ENCODE measurements at places on chromosomes 1 and 21. TPM values are rescaled to one million over a fixed set of nuclear protein-coding genes. Genes with fewer than 3 reads are reported as not detected.

DNA sequence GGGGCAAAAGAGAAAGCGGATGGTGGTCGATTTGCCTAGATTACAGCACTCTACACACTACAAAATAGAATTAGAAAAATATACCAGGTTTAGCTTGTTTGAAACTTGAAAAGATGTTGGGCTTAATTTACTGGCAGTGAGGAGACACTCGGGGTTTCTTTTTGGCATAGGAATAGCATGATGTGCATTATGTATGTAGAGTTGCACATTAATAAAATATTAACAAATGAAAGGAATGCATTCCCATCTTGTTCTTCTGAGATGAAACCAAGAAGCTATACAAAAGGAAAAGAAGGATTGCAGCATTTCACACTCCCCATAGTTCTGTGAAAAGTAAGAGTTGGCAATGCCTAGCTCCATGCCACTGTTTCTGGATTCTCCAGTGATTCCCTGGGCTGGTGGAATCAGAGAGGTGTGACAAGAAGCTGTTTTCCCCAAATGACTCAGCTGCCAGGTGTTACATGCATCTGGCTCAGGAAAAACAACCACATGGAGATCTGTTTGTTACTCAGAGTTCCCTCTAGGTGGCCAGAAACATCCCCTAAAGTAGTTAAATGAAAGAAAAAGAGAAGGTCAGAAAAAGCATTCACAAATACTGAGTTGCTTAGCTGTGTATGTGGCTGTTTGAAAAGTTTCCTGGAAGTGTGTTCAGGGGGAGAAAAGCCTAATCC, 115.6 kb downstream of the UCK2 start:
- no peak for DNase-seq

- no peak for DNase-seq
Measured at GRCh38 chr1:176765608-176766007, 302.6 kb downstream of the PAPPA2 start.

GRCh38 chr1:12007204-12007603, 12.1 kb upstream of the MIIP start:
- no peak for DNase-seq

DNA sequence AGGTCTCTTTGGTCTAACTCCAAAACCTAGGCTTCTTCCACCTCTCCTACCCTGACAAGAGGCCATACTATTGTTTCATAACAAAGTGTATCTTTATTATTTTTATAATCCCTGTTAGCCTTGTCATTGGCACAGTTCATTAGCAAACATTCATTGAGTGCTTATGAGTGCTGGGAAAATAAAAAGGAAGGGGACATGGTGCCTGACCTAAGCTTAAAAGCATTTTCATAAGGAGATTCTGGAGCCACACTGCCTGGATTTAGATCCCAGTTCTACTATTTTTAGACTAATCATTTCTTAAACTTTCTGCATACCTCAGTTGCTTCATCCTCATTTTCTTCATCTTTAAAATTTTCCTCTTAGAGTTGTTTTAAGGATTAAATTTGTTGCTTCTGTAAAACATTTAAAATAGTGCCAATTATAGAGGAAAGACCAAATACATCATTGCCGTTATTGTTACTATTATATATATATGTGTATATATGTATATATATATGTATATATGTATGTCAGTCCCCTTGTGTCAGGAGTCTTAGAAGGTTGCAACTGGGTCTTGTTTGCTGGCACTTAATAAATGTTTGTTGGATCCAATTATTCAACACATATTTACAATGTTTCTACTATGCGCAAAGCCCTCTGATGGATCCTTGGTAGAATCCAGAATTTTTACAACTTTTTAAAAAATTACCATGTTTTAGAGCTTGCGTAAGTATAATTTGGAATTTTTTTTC, 250.9 kb upstream of the SGIP1 start:
- no peak for DNase-seq

DNA sequence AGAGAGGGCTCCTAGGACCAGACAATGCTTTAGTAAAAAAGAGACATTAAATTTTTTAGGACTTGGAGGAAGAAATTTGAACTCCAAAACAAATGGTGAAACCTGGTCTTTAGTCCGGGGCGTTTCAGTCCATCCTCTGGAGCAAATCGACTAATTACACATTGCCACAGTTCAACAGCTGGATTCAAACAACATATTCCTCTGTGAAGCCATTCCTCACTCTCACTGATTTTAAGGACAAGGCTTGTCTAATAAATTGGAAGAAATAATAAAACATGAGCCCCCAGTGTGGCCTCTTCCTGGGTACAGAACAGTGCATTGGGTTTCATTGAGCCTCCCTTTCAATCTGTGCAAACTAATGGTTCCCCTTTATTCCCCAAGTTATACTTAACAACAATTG, 165.1 kb downstream of the UCK2 start:
- DNase-seq = no peak

- no peak for DNase-seq
Measured at GRCh38 chr1:217388522-217389065, 242.3 kb downstream of the GPATCH2 start.

GRCh38 chr1:160069460-160070231, at the start of gene KCNJ10:
Gene KCNJ10, minus strand, starts transcription at chr1:160070160. Its CDS starts 27,628 bp downstream, at chr1:160042532.
- no peak for DNase-seq

DNA sequence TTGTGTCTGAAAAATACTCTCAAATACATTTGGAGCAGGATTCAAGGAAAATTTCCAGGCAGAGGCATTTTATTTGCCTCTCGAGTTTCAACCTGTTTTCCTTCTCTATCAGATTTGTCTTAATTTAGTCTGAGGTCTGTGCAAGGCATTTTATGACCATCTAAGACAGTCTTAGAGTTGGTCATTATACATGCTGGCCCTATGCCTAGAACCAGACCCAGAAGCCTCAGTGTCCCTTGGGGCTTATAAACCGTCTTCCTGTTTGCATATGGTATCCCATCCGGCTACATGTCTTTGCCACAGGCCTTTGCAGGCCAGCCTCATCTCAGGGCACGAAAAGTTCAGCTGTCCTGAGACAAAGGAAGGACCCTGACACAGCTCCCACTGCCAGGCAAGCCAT, 346.1 kb downstream of the SIPA1L2 start:
- no peak for DNase-seq

- DNase-seq = peak; percentile 56
Measured at GRCh38 chr1:239308701-239309333, 77.6 kb upstream of the CHRM3 start.

GRCh38 chr1:39412892-39413291, 78.5 kb upstream of the BMP8A start:
- no peak for DNase-seq

- no peak for DNase-seq
Measured at GRCh38 chr1:24111262-24111995, 506 bp downstream of the MYOM3 start.

DNA sequence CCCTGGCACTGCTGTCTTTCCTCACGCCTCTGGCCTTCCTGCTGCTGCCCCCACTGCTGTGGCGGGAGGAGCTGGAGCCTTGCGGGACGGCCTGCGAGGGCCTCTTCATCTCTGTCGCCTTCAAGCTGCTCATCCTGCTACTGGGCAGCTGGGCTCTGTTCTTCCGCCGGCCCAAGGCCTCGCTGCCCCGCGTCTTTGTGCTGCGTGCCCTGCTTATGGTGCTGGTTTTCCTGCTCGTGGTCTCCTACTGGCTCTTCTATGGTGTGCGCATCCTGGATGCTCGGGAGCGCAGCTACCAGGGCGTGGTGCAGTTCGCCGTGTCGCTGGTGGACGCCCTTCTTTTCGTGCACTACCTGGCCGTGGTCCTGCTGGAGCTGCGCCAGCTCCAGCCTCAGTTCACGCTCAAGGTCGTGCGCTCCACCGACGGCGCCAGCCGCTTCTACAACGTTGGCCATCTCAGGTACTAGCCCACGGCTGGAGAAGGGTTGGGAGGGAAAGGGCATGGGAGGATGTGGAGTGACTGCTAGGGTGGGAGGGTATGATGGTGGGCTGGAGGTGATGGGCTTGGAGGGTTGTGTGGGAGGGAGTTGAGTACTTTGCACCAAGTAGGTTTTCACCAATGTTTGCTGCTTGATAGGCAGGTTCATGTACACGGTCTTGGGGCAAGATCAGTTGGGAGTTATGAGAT, 18.9 kb downstream of the VANGL2 start:
- no peak for DNase-seq

DNA sequence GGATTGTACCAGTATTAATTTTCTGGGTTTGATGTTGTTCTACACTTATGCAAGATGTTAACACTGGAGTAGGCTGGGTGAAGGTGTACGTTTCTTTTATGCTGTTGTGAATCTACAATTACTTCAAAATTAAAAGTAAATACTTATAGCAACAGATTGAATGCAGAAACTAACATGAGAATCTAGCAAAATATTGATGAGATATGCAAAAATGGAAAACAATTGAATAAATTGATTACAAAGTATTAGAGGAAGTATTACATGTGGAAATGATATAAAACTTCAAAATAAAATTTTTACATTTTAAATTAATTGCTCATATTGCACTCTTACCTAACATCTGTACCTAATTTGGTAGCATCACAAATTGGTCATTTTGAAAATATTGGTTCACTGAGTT, 5.7 kb upstream of the SPRR3 start:
- DNase-seq = no peak

GRCh38 chr21:42669041-42669440, 15.6 kb downstream of the PDE9A start:
- DNase-seq = no peak

DNA sequence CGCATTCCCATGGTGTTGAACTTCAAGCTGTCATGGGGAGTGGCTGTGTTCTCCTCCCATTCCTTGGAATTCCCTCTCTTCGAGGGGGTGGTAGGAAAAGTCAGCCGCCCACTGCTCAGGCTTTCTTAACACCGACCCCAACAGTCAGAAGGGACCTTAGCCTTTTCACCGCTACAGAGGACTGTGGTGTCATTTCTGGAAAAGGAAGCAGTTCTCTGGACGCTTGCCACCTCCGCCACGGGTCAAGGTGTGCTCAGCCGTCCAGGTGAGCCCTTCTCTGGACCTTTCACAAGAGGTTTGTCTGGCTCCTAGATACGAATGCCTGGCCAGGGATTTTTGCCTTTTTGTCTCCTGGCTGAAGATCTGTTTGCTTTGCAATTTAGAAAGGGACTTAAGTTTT, 31.8 kb downstream of the CLIC6 start:
- DNase-seq = no peak

DNA sequence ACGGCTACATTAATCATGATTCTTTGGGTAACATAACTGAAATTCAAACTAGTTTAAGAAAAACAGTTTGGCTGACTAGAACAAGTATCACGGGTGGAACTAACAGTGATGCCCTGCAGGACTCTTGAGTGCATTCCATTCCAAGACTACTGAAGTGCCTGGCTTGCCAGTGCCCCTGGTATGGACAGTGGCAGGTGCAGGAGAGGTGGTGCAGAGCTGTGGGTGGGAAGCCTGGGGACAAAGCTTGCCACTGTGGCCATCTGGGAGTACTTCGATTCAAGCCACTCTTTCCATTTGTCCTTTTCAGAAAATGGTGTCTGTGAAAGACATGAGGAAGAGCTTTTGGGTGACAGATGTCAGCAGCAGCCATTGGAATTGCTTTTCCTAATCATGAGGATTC, 166.5 kb downstream of the RRAGC start:
- no peak for DNase-seq

KRTAP20-3 gene
- not detected for total RNA-seq

GPX7 gene
- total RNA-seq = 2.1 TPM

ASAP3 gene
- 16.7 TPM for total RNA-seq

LCE3E gene
- not detected for total RNA-seq

B3GALT2 gene
- 0.13 TPM for total RNA-seq

LCE1D gene
- not detected for total RNA-seq

FOXD3 gene
- total RNA-seq = 0.15 TPM

CFHR4 gene
- 97.9 TPM for total RNA-seq

NUCKS1 gene
- total RNA-seq = 72.3 TPM

OPTC gene
- total RNA-seq = not detected

All from left lobe of liver (tissue), 2 donors.